ENCODE measurements at places on chromosomes 6 and 20.

DNA sequence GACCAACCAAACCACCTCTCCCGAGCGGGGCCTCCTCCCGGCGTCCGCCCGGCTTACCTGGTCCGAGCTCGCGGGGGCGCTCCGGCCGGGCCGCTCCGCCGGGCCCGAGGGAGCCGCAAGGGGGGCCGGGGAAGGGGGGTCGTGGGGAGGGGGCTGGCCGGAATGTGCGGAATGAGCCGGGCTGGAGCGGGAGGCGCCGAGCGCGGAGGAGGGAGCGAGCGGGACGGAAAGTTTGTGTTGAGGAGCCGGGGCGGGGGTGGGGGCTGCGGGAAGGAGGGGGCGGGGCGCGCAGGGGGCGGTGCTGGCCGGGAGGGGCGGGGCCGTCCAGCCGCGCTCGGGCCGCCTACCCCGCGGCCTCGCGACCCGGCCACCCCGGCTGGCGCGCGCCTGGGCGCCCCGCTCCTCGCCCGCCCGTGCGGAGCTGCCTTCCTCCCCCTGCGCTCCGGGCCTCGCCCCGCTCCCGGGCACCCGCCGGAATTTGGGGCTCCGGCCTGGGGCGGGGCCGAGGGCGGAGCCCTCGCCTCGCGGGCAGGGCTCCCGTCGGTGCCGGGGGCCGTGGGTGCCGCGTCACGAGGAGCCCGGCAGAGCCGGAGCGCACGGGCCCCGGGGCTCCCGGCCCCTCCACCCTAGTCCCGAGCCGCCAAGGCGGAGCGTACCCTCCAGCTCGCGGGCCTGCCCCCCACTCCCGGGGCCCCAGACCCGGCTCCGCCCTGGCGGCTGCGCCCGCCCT is at the start of gene TEAD3:
Gene TEAD3 (minus strand): TSS at position 239 of the 730 bp plus-strand sequence.
- DNase-seq, result no peak

DNA sequence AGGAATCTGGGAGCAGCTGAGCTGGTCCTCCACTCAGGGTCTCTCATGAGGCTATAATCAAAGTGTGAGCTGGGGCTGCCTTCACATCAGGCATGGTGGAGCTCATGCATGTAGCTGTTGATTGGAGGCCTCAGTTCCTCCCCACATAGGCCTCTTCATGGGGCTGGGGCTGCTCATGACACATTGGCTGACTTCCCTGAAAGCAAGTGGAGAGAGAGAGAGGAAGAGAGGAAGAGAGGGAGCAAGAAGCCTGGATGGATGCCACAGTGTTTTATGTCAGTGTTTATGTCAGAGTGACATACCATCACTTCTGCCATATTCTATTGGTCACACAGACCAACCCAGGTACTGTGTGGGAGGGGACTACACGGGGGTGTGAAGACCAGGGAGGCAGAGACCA is 43.8 kb downstream of the EYA2 start:
- no peak for DNase-seq

DNA sequence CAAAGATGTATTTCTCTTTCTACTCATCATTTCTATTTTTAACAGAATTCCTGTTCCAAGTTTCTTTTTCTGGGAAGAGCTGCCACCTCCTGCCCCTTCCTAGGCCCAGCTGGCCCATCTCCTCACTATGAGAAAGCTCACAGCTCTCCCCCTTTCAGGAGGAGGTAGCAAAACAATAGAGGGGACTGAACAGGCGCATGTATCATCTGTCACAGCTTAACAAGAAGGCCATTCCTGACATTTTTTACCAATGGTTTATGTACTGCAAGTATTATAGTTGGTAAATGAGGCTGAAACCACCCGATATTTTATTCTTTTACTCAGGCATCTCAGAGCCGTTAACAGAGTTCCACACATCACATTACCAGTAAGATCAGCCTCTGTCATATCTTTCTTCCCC is 103.7 kb upstream of the MTHFD1L start:
- no peak for DNase-seq

- DNase-seq, result no peak
Measured at GRCh38 chr6:52019092-52019491, 68.3 kb downstream of the PKHD1 start.

DNA sequence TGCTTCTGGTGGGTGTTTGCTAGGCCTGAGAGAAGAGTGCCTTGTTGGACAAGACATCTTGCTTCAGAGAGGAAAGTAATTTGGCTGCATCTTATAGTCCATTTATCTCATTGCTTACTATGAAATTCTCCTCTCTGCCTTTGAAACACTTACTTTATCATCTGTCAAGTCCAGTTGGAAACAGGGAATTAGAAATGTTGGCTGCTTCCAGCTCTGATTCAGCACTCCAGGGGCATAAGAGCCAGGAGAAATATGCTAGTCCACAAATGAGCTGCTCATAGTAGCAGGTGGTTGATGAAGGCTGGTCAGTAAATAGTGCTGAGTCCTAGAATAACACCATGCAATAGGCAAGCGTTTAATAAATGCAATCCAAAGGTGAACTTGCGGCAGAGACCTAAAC is 227.1 kb downstream of the SLC35F1 start:
- DNase-seq, result no peak

GRCh38 chr6:44662461-44663121 is 275.1 kb downstream of the CDC5L start:
- DNase-seq, result no peak

DNA sequence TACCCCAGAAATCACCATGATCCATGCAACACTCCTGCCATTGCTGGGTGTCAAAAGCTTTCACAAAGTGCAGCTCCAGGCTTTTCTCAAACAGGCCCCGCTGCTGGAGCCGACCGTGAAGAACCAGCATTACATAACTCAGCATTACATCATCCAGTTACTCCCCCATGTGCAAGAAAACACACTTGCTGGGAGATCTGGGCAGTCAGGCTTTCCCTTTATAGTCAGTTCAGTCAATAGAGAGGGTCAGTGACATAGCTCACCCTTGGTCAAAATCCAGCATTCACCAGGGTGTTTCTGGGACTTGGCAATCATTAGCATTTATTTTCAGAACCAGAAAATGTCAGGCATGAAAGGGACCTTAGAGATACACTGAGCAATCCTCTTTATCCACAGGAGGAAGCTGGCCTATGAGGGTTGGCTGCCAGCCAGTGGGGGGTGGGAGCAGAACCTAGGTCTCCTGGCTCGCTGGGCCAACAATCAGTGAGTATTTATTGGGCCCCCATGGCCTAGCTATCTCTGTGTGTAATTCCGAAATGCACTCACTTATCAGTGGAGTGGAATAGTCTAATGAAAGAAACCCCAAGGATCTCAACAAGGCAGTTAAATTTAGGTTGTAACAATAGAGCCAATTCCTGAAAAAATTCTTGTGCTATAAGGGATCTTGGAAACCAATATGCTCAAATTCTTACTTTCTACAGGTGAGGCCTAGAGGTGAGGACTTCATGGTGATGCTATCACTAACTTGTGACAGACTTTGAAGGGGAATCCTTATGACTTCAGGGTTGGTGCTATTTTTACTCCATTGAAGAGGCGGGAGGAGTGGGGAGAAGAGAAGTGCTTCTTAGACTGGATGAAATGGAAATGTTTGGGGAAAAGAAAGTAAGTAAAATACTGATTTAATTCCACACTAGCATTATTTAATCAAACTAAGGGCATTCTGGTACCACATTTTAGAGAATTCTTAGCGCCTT is 54.6 kb downstream of the LYRM4 start:
- DNase-seq, result no peak

DNA sequence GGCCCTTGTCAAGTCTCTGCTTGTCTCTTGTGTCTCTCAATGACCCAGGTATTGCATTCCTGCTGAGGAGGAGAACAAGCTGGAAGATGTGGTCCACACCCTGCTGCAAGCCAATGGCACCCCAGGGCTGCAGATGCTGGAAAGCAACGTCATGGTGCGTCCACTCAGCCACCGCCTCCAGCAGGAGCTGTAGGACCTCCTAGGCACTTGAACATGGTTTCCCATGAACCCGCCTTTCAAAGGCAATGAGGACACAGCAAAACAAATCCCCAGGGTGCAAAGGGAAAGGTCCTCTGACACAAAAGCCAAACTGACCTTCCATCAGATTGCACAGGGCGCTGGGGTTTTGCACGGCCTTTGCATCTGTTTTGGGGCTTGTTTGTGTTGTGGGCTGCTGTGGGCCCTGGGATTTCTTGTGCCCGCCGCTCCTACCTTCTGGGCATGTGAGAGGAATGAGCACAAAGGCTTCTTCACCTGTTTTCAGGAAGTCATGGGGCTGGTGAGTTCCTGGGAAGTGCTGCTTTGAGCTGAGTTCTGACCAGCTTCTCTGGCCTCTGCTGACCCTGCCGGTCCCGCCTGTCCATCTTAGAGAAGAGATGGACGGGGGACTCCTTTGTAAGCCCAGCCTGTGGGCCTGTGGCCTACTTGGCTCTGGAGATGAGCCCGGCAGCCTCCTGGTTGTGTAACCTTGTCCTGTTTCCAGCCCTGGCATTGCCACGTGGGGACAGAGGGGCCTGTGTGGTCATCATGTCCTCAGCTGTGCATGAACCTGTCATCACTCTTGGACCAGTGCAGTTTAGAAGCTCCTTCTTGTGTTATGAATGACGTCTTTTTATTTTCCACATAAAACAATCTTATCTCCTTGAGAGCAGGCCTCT is 151.3 kb downstream of the DTNBP1 start:
- no peak for DNase-seq

- DNase-seq, result no peak
Measured at GRCh38 chr6:135871296-135871695, 19.8 kb downstream of the PDE7B start.

DNA sequence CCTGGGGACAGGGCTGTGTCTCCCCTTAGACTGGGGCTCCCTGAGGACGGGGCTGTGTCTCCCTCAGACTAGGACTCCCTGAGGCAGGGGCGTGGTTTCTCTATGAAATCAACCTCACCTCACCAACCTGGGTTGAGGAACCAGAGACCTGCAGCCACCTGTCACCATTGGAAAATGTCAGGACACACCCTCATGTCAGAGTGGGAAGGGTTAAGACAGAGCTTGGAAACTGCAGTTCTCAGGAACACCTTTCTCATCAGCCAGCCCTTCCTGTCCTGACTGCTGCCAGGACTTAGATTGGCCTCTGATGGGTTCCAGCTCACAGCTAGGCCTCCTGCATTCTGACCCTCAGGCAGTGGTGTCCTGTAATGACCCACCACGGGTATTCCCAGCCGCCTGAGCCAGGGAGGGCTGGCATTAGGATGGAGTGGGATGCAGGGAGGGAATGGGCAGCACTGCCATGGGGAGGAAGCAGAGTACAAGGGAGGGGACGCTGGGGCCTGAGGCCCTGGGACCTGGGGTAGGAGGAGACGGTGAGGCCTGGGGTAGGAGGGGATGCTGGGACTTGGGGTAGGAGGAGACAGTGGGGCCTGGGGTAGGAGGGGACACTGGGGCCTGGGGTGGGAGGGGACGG is 76.3 kb downstream of the MRPL14 start:
- DNase-seq, result no peak

DNA sequence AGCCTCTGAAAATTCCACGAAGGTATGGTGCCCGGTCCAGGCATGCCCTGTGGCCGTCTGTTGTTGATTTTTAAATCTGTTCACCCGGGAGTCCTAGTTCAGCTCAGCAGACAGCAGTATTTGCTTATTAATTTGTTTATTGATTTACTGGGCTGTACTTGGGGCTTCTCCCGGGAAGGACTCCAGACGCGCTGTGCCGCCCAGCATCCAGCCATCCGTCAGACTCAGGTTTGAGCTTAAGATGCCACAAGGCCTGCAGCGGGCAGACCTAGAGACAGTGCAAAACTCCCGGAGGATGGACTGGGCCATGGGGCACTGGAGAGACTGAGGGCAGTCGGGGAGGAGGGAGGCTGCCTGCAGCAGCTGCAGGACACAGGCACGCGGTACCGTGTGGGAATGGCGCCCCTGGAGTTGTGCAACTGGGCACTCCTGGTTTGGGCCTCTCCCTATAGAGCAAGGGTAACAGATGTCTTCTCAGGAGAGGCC is 17.3 kb upstream of the CCDC167 start:
- no peak for DNase-seq

DNA sequence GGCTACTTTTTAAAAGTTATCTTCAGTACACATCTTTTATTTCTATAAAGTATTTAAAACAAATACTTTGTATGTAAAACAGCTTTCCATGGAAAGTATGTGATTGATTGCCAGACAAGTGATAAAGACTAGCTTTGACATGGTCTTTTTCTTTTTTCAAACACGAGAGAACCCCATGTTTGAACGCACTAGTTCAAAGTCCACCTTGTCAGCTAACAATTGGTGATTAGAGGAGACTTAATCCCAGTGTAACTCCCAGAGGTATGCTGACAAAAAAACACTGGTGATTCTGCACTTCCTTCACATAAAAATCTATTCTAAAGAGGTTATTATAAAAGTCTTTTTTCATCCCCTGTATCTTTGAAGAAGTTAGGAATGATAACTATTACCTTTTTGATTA is 438.1 kb downstream of the GJA1 start:
- DNase-seq, result no peak

- no peak for DNase-seq
Measured at GRCh38 chr6:10413262-10413849, 1.5 kb downstream of the TFAP2A start.

DNA sequence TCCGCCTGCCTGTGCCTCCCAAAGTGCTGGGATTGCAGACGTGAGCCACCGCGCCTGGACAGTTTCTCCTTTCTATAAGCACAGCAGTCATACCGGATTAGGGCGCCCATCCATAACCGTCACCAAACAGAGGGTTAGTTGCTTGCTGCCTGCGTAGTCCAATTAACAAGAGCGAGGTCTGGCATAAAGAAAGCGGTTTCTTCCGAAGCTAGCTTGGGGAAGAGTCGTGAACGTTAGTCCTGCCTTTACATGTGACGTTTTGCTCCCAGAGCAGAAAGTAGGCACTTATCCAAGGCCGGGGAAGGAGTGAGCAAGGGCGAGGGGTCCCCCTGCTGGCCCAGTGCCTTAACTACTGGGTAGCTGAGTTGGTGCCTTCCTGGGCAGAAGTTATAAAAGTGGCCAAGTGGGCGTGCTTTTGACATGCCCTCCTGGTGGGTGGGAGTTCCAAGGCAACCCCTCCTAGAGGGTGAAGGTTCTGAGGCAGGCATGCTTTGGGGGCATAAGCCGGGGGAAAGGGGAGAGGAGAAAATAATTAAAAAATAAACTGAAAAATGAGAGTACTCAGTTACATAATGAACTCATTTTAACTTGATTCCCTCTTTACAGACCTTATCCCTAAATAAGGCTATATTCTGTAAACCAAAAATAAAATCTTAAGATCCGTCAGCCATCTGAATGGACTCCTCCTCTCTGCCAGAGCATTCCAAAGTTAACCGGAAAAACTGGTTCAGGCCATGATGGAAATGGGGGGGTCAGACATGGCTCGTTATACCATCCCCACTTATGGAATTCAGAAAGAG is 88.0 kb downstream of the FAM217A start:
- DNase-seq, result peak; percentile 64
